ENCODE measurements at places on chromosomes 3 and 15. TPM values are rescaled to one million over a fixed set of nuclear protein-coding genes. Genes with fewer than 3 reads are reported as not detected.
A peak's percentile ranks its signal among the peaks of the same experiment; 100 is the strongest.

DNA sequence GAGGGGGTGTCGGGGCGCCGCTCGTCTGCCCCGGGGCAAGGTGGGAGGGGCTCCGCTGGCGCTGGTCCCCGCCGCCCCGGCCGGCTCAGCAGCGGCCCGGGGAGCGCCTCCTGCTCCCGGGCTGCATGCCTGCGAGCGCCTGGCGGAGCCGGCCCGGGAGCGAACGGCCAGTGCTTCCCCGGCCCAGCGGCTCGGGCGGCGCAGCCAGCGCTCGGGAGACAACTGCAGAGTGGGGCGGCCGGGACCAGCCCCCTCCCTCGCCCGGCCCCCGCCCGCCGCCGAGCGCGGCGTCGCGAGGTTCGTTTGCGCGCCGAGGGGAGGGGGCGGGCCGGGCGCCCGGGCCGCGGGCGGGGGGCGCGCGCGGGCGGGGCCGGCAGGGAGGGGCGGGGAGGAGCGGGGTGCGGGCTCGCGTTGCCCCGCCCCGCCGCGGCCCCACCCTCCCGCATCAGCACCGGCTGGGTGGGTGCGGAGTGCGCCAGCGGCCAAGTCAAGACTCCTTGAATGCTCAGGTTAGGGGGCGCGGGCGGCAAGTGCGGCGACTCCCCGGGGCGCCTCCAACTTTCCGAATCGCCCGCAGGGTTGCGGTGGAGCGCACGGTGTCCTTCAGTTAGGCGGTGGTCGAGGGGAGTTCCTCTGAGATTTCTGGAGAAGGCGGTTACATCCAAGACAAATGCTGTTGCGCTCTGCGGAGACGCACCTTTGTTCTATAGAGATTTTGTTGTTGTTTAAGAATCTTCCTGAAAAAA lies at the start of gene RGMA:
RGMA (minus strand) TSS at position 231 of the 746 bp plus-strand sequence. CDS start 279 bp downstream, outside the sequence.
- DNase-seq, result peak; percentile 66
- H3K27ac ChIP-seq, result no peak within 1 kb of the TSS
- peaks cover 7% of the 10 kb centered on the region for H3K4me1 ChIP-seq
- no peaks in the 10 kb centered on the region for H3K36me3 ChIP-seq
- H3K4me3 ChIP-seq, result peak within 1 kb of the TSS; percentile 50

- no peak overlapping the region for H3K4me3 ChIP-seq
- no peaks in the 10 kb centered on the region for H3K36me3 ChIP-seq
- DNase-seq, result no peak
- no peaks in the 10 kb centered on the region for H3K27me3 ChIP-seq
- no peak overlapping the region for H3K27ac ChIP-seq
- H3K4me1 ChIP-seq, result peaks cover 5% of the 10 kb centered on the region
These were observed 130.9 kb downstream of the ASB7 start for GRCh38 chr15:100733101-100733842.

Gene ZNF710
- 47.9 TPM for total RNA-seq

- no peaks in the 10 kb centered on the region for H3K27me3 ChIP-seq
- H3K4me3 ChIP-seq, result no peak overlapping the region
- DNase-seq, result no peak
- no peak overlapping the region for H3K27ac ChIP-seq
These were observed 6.7 kb upstream of the NCEH1 start for GRCh38 chr3:172717493-172718088.

- no peaks in the 10 kb centered on the region for H3K36me3 ChIP-seq
- H3K4me1 ChIP-seq, result no peaks in the 10 kb centered on the region
- no peak for DNase-seq
- H3K4me3 ChIP-seq, result no peak overlapping the region
- no peaks in the 10 kb centered on the region for H3K27me3 ChIP-seq
These were observed 105.9 kb downstream of the KCNH8 start for GRCh38 chr3:19254189-19254588.

DNA sequence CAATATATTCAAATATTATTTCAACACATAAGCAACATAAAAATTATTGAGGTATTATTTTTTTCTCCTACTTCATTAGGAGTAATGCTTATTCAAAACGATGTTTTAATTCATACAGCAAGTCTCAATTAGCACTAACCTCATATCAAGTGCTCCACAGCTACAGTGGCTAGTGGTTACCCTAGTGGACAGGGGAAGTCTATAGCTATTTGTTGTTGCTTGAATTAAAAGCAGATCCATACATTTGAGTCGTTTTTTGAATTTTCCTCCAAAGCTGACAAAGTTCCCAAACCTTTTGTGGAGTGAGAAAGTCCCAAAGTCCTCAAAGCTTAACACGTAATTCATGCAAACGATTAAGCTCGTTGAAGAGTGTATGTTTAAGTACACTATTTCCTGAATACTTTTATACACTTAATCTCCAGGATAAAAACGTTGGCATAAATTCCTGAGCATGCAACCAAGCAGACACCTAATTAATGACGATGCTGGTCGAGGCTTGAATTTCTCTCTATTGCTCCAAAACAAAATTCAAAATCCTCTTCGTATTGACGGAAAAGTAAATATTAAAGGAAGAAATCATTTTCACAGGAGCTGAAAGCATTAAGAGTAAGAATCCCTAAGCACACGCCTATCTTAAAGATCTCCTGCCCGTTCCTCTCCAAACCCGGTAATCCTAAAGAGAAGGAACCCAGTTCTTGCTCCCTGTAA lies 985 bp downstream of the VPS13C start:
- H3K4me3 ChIP-seq, result peak overlapping the region; percentile 98
- H3K27me3 ChIP-seq, result no peaks in the 10 kb centered on the region
- H3K36me3 ChIP-seq, result no peaks in the 10 kb centered on the region

DNA sequence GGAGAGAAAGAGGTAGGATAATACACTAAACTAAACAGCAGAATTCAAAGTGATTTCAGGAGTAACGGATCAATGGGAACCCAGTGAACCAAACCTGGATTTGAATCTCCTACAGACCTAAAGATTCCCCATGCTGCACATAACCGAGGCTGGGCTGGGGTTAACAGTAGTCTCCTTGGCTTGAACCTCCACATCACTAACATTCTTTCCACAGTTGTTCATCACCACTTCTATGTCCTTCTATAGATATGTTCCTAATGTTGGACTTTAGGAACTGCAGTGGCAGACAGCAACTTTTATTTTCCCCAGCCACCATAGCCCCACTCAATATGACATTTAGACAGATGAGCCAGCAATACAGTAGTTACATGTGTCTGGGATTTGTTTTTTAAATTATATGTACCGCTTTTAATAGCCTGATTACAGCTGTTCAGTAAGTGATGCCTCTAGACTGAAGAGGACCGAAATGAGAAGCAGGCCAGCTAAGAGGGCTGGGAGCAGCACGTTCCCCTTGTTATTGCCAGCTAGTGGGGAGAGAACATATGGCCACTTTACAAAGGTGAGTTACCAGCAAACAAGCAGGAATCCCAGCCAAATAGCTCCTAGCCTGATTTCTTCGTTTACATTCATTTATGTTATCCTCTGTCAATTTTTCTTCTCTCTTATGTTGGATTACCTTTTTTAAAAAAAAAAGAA lies 472.6 kb upstream of the CDIN1 start:
- no peak for DNase-seq
- H3K27me3 ChIP-seq, result no peaks in the 10 kb centered on the region
- no peaks in the 10 kb centered on the region for H3K36me3 ChIP-seq

All from upper lobe of right lung (tissue), 1 donor.